Mesothelial cell of epicardium (in vitro differentiated cells): ENCODE measurements at places on chromosomes 11 and 22.

DNA sequence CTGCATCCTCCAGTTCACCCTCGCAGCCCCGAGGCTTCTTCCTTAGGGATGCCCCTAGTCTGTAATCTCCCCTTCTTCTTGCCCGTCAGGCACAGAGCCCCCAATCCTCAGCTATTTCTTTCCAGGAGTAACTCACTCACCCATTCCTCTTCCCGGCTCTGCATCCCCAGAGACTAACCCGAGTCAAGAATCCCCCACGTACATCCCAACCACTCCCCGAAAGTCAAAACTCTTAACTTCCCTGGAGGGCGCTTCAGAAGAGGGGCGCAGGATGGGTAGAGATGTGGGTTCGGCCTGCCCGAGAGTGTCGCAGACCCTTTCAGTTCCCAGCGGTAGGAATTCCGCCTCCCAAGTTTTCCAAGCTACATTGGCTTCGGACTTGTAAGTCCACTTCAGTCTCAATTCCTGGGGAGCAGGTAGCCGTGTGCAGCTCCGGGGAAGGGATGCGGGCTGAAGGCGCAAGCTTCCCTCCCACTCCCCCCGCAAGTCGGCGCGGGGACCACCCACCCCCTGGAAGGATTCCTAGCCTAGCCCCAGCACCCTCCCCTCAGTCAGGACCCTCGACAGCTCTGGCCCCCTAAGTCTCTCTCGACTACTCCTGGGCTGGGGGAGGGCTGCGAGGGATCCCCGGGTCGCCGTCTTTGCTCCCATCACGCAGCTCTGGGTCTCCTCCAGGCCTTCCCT lies 871 bp downstream of the BDNF start:
- DNase-seq = no peak

GRCh38 chr22:42111798-42112197 lies 18.8 kb downstream of the CYP2D6 start:
- DNase-seq = no peak

DNA sequence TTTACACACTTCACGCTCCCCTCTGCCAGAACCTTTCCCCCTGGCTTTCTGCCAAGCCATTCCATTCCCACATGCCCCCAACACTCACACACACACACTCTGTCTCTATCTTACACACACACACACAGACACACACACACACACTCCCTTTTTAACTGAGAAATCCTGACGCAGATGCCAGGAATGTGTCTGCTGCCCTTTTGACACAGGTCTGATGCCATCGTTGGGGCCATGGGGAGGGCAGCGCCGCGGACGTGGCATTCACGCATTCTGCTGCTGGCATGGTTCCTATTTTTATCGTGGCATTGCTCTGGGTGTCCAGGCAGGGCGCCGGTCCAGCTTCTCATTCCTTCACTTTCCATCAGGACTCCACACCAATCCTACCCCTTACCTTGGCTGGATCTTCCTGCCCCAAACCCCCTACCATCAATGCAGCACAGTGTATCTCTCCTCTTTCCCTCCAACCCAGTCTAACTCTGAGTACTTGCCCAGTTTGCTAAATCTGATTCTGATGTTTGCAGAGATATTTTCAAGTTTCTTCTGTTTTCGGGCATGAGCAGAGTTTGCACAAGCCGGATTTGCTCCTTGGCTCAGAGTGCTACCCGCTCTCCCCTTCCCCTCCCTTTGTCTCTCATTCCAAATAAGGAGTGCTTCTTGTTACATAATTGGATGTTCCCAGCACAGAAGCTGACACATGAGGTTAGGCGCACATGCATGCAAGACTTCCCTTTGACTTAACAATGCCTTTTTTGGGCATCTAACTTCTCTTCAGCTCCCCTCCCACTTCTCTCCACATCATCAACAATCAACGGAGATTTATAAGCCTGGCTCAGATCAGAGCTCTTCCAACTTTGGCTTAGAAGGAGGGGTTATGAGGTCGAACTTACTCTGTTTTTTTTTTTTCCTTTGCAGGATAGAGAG lies 18.8 kb downstream of the SNX19 start:
- no peak for DNase-seq

GRCh38 chr11:40241524-40242051 lies 1217.9 kb downstream of the LRRC4C start:
- peak; percentile 38 for DNase-seq

- DNase-seq = no peak
Measured at GRCh38 chr11:125724125-125724524, 22.0 kb upstream of the PATE1 start.

DNA sequence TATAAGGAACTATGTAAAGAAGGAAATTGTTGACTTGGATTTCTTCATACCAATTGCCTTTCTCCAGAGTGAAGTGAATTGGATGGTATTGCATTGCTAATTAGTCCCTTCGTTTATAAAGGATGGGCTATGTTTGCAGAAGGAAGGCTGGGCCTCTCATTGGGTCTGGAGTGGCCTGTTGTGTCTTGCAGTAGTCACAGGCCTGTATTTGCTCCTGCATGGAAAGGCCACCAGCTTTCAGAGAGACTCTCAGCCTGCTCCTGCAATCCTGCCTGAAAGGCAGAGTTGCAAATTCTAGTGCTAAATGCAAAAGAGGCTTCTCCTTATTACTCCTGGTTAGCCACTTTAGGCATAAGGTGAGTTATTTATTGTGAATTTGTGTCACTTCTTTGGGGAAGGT lies 103.8 kb downstream of the EXT2 start:
- no peak for DNase-seq

DNA sequence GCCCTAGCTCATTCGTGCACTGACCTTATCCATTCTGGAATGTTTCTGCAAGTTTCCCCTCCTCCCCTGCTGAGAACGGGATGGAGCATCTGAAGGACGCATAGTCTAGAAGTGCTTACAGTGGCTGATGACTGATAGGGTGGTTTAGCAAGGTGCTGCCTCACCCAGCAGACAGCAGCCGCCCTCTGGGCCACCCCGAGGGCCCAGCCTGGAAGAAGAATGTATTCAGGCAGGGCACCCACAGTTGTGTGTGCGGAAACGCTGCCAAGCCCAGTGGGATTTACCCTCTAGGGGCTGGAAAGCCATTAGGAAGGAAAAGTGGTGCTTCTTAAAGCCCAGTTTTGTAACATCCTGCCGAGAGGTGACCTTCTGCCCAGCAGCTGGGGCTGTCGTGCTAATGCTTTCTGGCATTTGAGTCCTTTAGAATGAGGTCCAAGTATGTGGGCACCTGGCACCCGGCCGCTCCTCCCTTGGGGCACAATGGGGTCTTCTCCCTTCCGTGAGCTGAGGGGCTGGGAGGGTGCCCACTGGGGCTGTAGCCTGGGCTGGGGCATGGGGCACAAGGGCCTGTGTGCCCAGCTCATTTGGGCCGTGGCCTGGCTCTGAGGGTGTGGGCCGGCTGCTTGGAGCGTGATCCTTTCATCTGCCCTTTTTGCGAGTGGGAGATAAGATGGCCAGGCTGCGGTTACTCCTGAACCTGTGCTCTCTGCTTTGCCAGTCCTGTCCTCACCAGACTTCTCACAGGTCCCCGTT lies 14.4 kb downstream of the FBLN1 start:
- DNase-seq = no peak

DNA sequence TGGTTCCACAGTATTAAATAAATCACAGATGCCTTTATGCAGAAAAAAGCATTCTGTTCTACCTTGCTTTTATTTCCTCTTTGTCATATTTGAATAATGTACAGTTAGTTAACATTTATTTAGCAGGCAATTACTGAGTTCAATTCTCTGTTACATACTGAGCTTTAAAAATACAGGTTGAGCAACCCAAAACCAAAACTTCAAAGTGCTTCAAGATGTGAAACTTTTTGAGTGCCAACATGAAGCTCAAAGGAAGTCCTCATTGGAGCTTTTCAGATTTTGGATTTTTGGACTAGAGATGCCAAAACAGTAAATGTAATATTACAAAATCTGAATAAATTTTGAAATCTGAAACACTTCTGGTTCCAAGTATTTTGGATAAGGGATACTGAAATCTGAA lies 54.1 kb downstream of the PDHX start:
- no peak for DNase-seq

- no peak for DNase-seq
Measured at GRCh38 chr11:3635641-3636375, 6.0 kb downstream of the ART5 start.

- no peak for DNase-seq
Measured at GRCh38 chr11:8763070-8763685, 80.6 kb downstream of the RPL27A start.

GRCh38 chr11:1943576-1943975 lies 3.6 kb upstream of the MRPL23 start:
- DNase-seq = peak; percentile 36

- no peak for DNase-seq
Measured at GRCh38 chr22:49091917-49092545, 735.6 kb downstream of the BRD1 start.

GRCh38 chr22:41512421-41513194 lies 31.7 kb downstream of the POLR3H start:
- peak; percentile 63 for DNase-seq

DNA sequence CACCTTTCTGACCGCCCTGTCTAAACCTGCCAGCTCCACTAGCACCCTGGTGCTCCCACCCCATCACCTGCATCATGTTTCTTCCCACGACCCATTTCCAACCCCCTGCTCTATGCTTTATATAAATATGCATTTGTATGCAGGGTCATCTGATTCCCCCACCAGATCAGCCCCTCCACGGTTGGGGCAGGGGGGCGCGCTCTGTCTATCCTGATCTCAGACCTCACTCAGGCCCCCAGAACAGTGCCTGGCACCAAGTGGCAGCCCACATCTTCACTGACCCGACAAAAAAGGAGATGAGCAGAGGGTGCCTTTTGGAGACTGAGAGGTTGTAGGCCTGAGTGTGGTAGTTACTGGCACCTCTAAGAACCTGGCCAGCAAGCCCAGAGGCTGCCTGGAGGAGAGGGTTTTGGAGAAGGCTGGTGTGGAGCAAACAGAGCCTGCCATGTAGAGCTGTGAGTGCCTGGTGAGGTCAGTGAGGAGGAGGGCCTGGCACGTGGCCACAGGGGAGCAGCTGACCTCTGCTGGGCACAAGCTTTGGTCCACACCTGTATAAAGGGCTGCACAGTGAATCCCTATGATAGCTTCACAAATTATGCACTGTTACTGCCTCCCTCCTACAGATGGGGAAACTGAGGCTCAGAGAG lies 86.3 kb upstream of the RTL6 start:
- DNase-seq = peak; percentile 24

- DNase-seq = peak; percentile 29
Measured at GRCh38 chr11:9758637-9759518, 95.0 kb downstream of the SWAP70 start.
